Activated T-helper 2 cell treated with anti-CD3 and anti-CD28 coated beads, Interferon-gamma antibody, Interleukin-2, Interleukin-4, amounts not matched to agents 10 μg/mL and 5 μg/mL and 100 μg/mL, durations not matched to agents 14 hours and 24 hours and 36 hours (primary cell): ENCODE measurements at places on chromosomes 11 and 22. TPM values are rescaled to one million over a fixed set of nuclear protein-coding genes. Genes with fewer than 3 reads are reported as not detected.
A peak's percentile ranks its signal among the peaks of the same experiment; 100 is the strongest.

CLMP gene
- total RNA-seq: 0.05 and 0.11 TPM in 2 replicates

DNA sequence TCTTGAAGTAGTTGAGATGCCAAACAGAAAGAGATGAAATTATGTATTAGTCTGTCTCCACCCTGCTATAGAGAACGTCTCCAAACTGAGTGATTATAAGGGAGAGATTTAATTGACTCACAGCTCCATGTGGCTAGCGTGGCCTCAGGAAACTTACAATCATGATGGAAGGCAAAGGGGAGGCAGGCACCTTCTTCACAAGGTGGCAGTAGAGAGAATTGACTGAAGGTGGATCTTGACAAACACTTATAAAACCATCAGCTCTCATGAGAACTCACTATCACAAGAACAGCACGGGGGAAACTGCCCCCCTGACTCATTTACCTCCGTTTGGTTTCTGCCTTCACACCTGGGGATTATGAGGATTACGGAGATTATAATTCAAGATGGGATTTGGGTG, 794.0 kb downstream of the CNTN5 start:
- no peaks in the 10 kb centered on the region for H3K27me3 ChIP-seq
- H3K4me1 ChIP-seq: no peaks in the 10 kb centered on the region
- no peaks in the 10 kb centered on the region for H3K36me3 ChIP-seq
- H3K27ac ChIP-seq: no peak overlapping the region
- H3K4me3 ChIP-seq: no peak overlapping the region
- no peak for DNase-seq

DNA sequence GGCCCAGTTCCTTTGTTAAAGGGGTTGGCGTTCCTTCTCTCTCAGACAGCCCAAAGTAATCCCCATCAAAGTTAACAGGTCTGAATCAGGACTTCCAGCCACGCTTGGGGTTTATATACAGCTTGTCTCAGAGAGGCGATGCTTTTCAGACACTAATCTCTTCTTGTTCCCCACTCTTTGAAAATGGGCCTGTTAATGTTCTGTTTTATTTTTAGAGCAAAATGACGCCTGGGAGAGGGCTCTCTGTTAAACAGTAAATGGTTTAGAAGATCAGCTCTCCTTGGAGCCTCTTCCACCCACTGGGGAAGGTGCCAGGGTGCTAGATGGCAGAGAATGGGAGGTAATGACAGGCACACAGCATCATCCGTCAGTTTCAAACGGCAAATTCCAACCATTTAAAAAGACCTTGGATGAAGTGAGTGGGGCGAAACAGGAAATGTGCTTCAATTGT, 235.9 kb upstream of the NARS2 start:
- H3K36me3 ChIP-seq: no peaks in the 10 kb centered on the region
- no peak overlapping the region for H3K4me3 ChIP-seq
- no peak overlapping the region for H3K27ac ChIP-seq
- H3K27me3 ChIP-seq: no peaks in the 10 kb centered on the region

DNA sequence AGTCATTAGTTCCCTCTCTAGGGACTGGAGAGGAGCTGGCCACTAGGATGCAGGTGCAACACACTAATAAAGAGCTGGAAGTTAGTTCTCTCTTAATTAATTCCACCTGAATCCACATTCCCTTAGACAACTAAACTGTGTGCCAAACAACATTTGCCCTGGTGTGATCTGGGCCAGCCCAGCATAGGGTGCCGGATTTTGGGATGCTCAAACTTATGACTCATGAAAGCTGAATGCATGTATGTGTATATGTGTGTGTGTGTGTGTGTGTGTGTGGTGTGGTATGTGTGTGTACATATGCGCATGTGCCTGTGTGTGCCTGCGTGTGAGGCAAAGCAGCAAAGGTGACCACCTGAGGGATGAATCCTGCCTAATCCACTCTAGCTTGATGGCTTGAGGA, 110.7 kb downstream of the EHF start:
- peaks cover 15% of the 10 kb centered on the region for H3K27me3 ChIP-seq
- H3K27ac ChIP-seq: no peak overlapping the region
- no peak for DNase-seq
- no peaks in the 10 kb centered on the region for H3K4me1 ChIP-seq

DNA sequence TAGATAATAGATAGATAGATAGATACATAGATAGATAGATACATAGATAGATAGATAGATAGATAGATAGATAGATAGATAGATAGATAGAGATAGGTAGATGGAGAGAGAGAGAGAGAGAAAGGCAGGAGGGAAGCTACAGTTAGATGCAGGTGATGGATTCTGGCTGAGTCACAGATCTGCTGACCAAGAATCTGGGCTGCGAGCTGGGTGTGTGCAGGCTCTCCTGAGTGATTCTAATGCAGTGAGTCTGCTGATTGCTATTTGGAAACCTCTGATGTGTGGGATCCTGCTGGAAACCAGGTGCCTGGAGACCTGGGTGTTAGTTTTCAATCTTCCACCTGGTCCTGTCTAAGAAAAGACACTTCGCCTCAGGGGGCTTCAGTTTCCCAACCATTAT, 1441.8 kb downstream of the TBC1D22A start:
- H3K4me1 ChIP-seq: no peaks in the 10 kb centered on the region
- H3K4me3 ChIP-seq: no peak overlapping the region
- no peak overlapping the region for H3K27ac ChIP-seq
- no peaks in the 10 kb centered on the region for H3K36me3 ChIP-seq

GRCh38 chr11:131858505-131858904, 488.1 kb downstream of the NTM start:
- H3K36me3 ChIP-seq: no peaks in the 10 kb centered on the region
- no peak overlapping the region for H3K27ac ChIP-seq
- no peak overlapping the region for H3K4me3 ChIP-seq
- no peak for DNase-seq
- H3K4me1 ChIP-seq: no peaks in the 10 kb centered on the region
- H3K27me3 ChIP-seq: no peaks in the 10 kb centered on the region

DNA sequence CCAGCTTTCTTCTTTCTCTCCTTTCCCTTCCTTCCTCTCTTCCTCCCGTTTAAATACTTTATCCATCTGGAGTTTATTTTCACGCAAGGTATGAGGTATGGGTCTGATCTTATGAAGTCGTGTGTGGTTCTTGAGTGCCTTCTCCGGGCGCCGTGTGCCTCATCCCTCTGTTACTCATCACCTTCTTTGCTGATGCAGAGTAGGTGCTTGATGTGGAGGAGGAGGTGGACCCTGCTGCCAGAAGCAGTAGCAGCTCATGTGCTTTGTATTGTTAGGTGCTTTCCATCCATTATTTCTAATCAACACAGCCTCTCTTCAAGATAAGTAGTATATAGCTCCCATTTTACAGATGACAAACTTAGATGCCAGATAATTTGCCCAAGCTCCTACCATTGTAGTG, 47.0 kb downstream of the TNRC6B start:
- DNase-seq: no peak
- H3K27me3 ChIP-seq: no peaks in the 10 kb centered on the region
- peak overlapping the region; percentile 72 for H3K27ac ChIP-seq
- no peak overlapping the region for H3K4me3 ChIP-seq
- H3K4me1 ChIP-seq: peaks cover 21% of the 10 kb centered on the region
